Natural killer cell treated with Interleukin-12 subunit alpha and Interleukin-12 subunit beta and Interleukin-15 and Interleukin-18, amount 100 ng/mL, for 72 hours (primary cell): ENCODE measurements at places on chromosomes 7 and 10. TPM values are rescaled to one million over a fixed set of nuclear protein-coding genes. Genes with fewer than 3 reads are reported as not detected.

DNA sequence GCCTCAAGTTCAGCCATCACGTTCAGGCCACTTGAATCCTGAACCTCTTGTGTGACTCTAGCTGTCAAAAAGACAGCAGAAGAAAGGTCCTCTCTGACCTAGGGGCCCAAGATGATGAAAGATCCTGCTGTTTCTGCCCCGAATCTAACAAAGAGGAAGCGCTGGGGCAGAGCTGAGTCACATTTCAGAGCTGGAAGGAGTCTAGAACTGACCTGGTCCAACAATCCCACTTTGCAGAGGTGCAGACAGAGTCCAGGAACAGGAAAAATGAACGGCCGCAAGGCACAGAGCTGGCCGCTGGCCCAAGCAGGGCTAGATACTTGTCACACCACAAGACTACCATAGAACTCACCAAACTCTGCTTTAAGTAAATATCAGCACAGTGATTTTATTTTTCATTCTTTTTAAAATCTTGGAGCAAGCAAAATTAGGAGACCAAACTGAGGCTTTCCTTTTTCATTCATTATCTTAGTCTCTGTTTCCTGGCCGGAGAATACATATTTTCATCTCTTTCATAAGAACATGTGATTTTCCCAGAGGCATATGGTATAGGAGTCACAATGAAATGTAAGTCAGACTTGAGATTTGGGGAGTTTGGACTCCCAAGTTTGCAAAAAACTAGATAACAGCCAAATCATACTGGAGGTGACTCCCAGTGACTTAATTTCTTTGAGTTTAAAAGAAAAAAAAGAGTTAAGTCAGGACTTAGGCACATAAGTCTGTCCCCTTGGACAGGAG is 52.8 kb downstream of the CHST15 start:
- DNase-seq = no peak

GRCh38 chr10:85407088-85407487 is 959.5 kb downstream of the GRID1 start:
- no peak for DNase-seq

The CYP3A7 gene
- not detected for total RNA-seq

The FGL2 gene
- total RNA-seq = 1.4 TPM

DNA sequence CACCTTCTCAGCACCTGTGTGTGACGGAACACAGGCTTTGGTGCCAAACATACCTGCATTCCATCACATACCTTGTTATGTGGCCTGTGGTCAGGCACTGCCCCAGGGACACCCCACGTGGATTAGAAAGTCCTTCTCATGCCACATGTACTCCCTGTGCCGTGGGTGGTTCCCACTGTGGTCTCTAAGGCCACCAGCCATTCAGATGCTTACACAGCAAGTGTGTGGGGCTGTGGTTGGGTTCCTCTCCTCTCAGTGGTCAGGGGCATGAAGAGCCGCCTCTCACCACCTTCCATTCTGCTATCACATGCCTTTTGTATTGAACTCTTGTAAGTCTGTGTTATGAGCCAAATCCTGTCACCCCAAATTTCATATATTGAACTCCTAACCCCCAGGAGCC is 85.1 kb upstream of the IGFBP3 start:
- no peak for DNase-seq

The SLC18A3 gene
- total RNA-seq = not detected

- DNase-seq = peak; percentile 15
These were observed 74.3 kb downstream of the COL26A1 start for GRCh38 chr7:101436857-101437576.

- DNase-seq = no peak
These were observed 323.4 kb upstream of the SEMA3D start for GRCh38 chr7:85510287-85510686.

GRCh38 chr10:78551184-78552005 is 517.4 kb upstream of the ZMIZ1 start:
- DNase-seq = no peak

GRCh38 chr10:126568809-126569385 is 101.6 kb downstream of the C10orf90 start:
- DNase-seq = no peak

DNA sequence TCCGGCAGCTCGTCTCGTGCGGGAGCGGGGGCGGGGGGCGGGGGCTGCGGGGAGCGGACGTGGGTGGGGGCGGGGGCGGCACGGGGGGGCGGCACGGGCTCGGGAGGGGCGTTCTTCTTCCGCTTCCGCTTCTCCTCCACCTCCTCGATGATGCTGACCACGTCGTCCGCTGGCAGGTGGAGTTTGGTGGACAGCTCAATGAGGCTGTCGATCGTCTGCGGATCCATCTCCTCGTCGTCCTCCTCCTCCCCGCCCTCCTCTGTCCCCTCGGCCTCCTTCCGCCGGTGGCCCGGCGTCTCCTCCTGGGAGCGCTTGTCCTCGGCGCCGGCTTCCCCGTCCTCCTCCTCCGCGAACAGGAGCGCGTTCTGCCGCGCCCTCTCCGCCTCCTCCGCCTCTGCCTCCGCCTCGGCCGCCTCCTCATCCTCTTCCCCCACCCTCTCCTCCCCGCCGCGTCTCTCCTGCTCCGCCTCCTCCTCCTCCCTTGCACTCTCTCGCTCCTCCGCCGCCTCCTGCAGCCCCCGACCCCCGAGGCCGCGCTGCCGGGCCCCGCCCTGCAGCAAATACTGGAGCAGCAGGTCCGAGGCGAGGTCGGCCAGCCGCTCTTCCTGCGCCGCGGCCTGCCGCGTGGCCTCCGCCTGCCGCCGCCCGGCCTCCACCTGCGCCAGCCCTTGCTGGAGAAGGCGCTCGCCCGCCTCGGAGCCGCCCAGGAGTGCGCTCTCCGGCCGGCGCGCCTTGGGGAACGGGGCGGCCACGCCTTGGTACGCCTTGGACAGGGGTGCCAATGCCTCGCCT is 1.9 kb downstream of the VGF start:
- no peak for DNase-seq
